Left renal pelvis (tissue), 4 donors: ENCODE measurements at places on chromosomes 1 and 21.

DNA sequence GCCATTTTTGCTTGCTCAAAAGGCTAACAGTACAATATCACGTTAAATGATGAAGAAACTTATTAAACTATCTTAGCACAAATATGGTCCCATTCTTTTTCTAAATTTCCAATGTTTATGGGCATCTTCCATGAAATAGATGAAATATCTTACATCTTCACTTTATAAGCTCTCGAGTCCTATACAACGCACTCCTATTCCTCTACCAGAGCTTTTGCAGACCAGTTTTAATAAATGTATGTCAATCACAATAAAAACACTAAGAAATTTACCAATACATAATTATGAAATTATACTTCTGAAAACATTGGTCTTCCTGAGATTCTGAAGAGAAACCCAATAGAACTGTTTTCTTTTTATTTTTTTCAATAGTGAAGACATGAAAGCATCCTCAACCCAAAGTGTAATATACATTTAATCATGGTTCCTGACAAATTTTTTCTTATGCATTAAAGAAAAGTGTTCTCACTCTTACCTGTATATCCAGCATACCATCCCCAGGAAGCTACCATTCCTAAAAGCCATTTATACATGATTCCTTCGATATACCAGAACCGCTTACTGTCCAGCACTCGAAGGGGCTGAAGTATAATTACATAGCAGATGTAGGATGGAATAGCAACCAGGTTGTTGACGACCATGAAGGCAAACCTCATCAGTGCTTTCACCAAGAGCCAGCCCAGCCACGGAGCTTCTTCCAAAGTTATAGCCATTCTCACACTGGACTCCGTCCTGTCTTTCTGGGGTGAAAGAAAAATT lies 1.8 kb downstream of the LPGAT1 start:
- DNase-seq, result no peak

DNA sequence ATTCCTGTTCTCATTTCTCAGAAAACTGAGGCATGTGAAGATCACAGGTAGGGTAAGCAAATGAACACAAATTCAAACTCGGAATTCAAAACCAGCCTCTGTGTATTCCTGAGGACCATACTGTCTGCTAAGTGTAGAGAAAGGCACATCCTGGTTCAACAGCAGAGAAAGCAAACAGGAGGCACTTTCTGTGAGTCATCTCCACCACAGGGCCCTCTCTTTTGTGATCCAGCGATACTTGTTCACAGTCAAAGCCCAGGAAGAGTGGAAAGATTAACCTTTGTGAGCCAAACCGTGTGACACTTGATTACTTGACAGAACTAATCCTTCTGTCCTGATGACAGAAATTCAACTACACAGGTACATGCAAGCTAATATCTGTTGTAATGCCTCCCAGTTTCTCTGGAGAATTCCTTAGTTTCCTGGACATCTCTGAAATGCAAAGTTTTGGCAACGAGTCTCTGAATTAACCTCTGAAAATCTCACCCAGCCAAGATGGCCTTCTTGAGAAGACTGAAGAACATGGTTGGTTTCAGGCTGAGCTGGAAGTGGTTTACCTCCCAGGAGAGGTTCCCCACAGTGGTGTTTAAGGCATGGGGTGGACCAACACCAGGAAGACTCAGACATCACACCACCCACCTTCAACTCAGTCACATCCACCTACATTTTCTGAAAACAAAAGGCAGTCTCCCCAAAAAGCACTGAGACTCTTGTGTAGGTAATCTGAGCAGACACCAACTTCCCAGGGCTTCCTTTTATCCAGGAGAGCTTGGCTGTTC lies 98.2 kb upstream of the ERG start:
- no peak for DNase-seq

GRCh38 chr1:14017531-14017961 lies 317.6 kb downstream of the PRDM2 start:
- no peak for DNase-seq

DNA sequence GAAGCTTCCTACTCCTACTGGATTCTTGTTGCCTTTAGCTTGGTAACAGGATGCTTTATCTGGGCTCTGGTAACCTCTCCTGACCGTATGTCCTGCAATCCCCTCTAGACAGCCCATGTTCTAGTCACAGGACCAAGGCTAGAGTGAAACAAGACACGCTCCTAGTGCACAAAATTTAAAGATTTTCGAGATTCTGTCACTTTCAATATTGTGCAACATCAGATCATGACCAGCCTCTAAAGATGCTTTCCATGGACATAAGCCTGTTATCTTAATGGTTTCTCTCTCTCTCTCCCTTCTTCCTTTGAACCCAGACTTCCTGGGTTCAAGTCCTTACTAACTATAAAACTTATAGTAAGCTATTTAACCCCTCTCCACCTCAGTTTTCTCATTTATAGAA lies 1.6 kb upstream of the LY9 start:
- DNase-seq, result no peak

GRCh38 chr1:26049531-26050247 lies 3.8 kb upstream of the SLC30A2 start:
- no peak for DNase-seq

- no peak for DNase-seq
Measured at GRCh38 chr1:32639489-32640075, 10.8 kb downstream of the ZBTB8OS start.

- DNase-seq, result no peak
Measured at GRCh38 chr1:157403203-157403602, 149.1 kb downstream of the FCRL5 start.

GRCh38 chr1:166972193-166972592 lies 3.1 kb downstream of the ILDR2 start:
- DNase-seq, result no peak

- DNase-seq, result no peak
Measured at GRCh38 chr1:212608959-212609700, 569 bp downstream of the ATF3 start.

DNA sequence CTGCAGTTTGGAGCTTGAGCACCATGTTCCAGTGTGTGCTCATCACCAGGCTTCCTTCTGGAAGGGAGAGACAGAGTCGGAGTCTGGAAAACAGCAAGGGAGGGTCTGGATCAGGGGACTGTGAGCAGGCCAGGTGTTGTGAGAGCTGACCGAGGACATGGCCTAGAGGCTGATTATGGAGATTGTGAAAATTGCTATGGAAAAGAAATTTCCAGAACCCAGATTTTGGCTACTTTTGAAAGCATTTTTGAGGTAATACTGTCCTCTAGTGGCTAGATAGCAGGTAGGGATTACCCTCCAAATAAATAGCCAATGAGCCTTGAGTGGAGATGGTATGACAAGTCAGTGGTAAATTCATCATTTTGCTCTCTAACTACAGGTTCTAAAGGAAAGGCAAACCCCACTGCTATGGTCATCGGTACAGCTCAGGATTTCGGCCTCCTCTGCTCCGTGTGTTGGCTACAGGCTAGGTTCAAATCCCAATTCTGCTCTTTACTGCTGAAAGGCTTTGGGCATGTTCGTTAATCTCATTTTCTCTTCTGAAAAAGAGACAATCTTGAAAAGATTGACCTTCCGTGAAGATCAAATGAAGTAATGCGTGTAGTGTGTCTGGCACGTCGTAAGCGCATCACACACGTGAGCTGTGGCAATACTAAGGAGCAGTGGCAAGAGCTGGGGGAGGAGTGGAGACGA lies 1.0 kb upstream of the HAO2 start:
- DNase-seq, result no peak

DNA sequence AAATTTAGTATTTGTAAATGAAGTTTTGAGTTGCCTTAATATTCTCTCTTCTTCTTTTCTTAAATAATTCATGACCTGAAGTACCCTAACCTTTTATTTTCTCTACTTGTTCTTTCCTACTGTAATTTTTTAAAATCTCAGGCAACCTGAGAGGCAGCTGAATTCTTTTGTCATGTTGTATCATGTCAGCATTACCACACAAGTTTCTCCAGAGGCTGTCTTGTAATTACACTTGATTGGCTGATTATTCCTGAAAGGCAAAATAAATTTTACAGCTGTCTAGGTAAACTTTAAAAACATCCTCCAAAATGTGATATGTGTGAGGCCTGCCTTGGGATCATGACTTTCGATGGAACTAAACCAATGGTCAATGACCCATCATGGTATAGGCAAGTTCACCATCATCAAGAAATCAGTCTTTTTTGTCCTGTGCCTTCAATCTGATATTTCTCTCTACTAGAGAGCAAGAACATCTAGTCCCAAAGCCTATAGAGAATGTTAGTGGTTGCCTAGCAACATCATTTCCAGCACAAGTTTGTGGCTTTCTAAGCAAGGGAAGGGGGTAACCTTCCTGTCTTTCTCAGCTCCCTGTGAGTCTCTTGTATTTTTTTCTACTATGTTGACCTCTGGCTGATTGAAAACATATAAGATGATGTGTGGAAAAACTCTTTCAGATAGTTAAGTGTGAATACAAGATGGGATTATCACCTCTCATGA lies 115.5 kb downstream of the GABPA start:
- DNase-seq, result no peak

DNA sequence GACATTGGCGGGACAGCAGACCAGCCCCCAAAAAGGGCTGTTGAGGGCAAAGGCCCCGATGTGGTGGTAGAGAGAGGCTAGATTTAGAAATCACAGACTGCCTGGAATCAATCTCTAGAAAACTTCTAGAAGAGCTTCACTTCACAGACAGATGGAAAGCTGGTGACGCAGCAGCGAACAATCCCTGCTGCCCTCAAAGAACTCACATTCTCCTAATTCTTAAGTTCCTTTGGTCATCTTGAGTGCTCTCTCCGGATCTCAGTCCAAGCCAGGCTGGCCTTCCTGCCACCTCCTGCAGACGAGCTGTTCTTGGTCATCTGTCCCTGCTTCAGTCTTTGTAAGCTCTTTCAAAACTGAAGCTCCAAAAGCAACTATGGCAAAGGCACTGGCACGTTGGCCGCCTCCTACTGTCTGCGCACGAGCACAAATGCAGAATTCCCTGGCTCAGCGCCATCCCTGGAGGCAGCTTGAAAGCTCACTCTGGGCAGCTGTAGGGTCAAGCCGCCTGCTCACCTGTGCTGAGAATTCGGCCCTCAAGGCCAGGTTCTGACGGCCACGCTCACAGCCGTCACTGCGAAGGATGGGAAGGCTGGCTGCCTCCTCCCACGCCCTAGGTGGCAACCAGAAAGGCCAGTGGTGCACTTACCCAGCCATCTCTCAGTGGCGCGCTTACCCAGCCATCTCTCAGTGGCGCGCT lies 110.6 kb downstream of the NPHP4 start:
- DNase-seq, result no peak

DNA sequence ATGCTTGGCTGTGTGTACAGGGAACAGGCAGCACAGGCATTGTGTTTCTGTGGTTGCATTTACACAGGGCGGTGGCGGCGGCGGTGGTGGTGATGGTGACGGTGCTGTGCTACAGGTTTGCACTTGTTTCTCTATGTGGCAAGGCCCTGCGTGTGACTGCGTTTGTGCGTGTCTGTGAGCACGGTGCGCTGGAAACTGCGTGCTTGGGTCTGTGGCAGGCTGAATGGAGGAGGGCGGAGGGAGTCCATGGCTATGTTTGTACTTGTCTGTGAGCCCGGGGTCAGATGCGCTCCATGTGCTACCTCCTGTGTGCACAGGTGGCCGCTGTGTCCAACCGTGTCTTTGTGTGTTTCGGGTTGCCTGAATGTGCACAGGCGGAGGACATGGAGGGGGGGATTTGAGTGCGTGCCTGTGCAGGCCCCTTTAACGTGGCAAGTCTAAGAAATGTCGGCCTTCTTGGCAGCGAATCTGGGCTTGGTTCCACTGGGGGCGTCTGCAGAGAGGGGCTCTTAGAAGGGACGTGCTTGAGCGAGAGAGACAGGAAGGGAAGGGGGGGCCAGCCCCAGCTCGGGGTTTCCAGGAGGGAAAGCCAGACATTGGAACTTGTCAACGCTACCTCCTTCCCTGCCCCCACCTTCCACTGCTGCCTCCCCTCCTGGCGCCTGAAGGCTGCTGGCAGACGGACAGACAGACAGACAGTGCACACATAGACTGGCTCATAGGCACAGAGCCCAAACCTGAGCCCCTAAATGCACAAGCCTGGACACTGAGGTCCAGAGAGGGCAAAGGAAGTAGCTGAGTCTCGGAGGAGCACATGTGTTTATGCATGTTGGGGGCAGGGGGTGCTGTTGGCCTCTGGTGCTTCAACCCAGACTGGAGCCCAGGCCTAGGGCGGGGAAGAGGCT lies 32.7 kb upstream of the WASF2 start:
- DNase-seq, result no peak

DNA sequence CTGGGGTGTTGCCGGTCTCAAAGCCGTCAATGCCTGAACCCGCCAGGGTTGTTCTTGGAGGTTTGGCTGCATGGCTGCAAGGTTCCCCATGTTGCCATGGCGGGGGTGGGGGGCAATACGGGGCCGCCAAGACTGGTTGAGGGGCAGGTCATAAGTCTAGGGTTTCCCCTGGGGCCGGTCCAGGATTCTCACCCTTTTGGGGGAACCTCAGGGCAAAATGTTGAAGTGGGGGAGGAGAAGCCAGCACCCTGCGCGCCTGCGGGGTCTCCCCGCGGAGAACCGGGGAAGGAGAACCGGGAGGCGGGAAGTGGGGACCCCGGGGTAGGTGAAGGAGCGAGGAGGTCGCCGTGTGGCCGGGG lies 401 bp upstream of the ARHGEF10L start:
- DNase-seq, result no peak

- DNase-seq, result no peak
Measured at GRCh38 chr1:2238361-2239012, 10.4 kb downstream of the SKI start.

DNA sequence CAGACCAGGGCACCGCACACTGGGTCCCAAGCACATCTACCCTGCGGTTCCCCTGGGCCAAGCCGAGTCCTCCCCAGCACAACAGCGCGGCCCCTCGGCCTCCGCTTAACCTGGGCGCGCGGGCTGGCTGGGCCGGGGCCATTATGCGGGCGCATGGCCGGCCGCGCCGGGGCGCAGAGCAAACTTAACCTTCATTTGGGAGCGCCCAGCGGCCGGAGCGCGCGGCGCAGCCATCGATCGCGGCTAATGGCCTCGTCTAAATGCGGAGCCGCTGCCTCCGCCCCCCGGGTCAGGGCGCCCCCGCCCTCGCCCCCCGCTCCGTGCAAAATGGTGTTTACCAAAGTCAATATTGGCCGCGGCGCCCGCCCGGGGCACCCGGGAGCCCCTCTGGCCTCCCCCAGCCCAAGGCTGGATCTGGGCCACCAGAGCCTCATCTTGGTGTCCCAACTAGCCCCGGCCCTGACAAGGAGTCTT lies 272.1 kb downstream of the TRABD2B start:
- no peak for DNase-seq
